ENCODE measurements at places on chromosomes 12 and 14.

DNA sequence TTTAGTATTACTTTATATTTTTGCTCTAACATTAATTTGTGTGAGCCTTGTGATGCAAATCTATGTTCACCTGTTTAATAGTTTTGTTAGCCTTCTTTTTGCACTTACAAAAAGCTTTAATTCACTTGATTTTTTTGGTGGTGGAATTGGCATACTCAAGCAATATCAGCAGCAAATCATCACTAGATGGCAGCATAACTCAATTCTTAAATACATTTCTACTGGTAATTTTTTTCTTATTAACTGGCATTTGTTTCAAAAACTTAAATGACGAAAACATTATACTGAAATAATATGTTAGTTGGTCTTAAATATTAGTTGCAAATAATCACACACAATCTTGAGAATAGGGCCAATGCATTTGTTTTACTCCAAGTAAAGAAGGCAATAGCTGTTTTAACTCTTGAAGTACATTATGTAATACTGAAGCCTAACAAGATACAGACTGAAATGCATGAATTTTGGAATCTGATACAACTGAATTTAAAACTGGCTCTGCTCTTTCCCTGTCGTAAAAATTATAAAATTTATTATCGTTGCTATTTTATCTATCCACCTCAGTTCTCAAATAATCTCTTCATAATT lies 151.5 kb downstream of the ATXN7L3B start:
- no peak for DNase-seq

DNA sequence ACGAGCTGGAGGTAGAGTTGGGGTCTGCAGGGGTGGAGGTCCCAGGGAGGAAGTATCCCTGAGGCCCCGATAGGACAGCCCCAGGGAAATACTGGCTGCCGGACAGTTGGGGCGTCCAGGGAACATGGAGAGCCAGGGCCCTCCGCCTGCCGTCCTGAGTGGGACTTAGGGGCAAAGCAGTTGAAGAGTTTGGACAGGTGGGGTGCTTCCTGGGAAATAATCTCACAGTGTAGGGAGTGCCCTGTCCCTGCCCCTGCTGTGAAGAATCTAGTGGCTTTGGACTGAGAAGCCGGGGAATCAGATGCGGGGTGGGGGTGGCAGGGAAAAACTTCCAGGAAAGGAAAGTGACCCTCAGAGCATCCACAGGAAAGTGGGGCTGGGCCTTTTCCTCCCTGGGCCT lies 9.8 kb upstream of the HHIPL1 start:
- no peak for DNase-seq

DNA sequence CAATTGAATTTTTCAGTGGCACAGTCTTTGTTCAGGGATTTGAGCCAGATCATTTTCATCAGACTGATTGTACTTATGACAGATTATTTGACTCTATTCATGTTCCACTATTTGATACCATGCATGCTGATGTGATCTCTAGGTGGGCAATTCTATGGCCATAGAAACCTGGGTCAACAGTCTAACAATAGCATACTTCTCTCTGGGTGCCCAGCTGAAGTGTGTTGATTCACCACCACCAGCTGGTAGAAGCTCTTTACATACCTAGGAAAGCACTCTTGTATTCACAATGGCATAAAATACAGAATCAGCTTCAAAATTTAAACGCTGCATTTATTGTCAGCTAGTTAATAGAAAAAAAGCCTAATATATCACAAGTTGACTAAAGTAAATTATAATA lies 90.2 kb upstream of the TMTC2 start:
- DNase-seq = no peak

GRCh38 chr12:131441060-131441396 lies 269.9 kb upstream of the SFSWAP start:
- DNase-seq = no peak

GRCh38 chr12:128165387-128165786 lies 101.6 kb upstream of the TMEM132C start:
- no peak for DNase-seq

- no peak for DNase-seq
These were observed 45.5 kb downstream of the STX2 start for GRCh38 chr12:130793554-130793849.

- no peak for DNase-seq
These were observed 49.7 kb downstream of the IGF1 start for GRCh38 chr12:102430661-102431060.

DNA sequence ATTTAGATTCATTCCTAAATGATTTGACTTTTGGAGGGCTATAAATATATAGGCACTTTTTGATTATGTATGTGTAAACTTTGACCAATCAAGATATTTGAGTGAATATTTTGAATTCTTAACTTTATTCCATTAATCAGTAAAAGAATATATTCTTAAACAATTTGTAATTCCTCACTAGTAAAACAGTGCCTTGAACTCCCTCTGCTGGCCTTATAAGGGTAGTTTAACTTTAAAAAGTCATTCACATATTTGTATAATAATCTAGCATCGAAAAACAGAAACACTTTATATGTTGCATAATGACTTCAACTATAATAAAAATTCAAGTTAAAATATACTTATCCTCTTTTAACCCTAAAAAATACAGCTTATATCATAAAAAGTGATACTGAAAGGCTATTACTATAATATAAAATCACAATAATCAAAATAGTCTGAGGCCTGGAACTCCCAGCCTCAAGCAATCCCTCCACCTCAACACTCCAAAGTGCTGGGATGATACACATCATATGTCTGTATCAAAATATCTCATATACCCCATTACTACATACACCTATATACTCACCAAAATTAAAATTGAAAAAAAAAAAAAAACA lies 31.2 kb downstream of the CCDC59 start:
- DNase-seq = no peak

DNA sequence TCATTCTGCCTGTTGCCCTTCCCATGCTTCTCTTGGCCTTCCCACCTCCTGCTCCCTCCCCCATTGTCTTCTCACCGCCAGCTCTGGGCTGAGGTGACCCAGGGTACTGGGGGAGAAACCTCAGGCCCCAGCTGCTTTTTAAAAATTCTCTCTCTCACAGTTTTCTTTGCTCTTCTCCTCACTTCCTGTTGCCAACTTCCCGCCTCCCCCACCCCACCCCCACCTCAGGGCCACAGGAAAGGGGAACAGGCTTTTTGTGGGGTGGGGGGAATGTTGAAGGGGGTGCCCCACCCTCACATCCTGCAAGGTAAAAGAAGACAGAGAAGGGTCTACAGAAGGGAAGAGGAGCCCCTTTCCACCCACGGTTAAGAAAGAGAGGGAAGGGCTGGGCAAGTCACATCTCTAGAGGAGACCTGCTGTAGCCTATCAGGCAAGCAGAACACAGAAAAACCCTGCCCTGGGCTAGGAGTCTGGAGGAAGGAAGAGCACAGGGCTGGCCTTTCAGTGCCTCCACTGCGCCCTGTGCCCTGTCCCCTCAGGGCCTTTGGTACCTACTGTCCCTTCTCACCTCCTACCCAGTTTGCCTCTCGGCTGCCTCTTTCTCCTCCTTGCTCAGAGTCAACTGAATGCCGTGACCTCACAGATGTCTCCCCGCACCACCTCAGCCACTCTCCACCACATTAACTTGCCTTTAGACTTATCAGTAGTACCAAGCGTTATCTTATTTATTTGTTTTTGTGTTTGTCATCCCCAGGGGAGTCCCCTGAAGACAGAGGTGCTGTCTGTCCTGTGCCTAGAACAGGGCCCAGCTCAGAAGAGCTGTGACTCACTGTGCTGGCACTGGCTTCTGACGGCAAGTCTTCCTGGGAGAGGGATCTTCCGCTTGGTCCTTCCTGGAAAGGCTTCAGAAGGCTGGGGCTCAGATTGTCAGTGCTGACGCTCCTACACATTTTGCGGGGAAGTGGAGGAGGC lies 1.7 kb downstream of the ARHGAP9 start:
- DNase-seq = peak; percentile 33

DNA sequence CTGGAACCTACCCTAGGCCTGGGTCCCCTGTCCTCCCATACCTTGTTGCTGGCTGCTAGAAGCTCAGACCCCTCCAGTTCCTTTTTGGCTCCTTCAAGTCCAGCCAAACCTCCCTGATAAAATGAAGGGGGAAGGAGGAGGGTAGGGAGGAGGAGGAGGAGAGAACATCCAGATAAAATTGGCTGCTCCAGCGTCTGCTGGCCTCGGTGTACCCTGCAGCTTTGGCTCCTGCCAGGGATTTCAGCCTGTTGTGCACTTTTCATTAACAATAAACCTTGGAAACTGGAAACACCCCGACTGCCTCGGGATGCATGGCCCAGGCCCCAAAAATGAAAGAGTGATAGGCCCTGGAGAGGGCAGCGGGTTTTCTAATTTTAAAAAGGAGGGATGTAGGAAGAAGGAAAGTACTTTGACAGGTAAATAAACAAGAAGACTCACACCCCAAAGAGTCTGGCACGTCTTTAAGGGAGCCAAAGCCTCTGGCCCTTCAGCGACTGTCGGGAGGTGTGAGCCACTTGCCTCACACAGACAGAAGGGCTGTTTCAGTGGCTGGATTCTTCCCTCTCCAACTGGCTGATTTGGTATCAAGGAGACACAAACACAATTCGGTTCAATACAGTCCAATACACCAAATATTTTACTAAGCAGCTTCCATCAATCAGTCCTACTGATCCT lies 49.8 kb downstream of the NUAK1 start:
- no peak for DNase-seq

DNA sequence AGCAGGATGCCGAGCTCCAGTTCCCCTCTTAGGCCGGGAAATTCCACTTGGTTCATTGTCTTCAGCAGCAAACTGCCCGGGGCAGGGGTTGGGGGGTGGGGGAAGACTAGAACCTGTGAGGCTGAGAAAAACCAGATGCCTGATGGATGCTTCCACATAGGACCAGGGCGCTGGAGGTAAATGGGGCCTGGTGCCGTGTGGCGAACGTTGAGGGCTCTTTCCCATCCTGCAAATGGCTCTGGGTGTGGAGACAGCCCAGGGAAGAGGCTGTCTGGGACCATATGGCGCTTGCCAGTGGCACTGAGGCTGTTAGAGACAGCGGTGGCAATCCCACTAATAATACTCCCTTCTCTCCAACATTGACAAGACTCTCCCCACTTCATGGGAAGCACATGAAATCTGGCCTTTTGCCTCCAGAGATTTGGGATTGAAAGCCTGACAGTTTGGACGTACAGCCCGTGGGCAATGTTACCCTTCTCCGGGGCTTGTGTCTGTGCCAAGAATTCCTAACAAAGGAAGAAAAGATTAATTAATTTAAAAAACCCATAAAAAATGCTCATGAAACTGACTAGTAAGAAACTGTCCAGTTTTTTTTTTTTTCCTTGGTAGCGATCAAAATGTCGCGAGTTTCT lies 44.5 kb downstream of the MAP1LC3B2 start:
- DNase-seq = no peak

DNA sequence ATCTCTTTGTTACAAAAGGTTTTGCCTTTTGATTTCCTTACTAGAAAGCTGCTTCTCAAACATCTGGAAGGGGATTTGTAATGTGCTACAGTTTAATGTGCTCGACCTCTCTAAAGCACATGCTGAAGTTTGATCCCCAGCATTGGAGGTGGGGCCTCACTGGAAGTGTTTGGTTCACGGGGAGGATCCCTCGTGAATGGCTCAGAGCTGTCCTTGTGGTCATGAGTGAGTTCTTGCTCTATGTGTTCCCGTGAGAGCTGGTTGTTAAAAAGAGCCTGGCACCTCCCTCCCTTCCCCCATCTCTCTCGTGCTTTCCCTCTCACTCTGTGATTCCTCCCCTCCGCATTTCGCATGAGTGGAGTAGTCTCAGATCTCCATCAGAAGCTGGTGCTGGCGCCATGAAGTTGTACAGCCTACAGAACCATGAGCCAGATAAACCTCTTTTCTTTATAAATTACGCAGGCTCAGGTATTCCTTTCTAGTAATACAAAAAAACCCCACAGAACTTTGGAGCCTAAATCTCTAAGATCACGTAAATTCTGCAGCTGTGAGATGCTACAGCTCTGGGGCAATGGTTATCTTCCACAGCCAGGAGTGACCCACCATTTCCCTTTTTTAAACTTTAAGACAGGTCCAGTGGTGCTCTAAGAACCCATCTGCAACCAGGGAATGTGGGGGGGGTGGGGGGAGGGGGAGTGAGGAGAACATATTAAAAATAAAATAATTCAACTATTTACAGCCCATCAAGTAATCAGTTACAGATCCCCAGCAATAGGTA lies 214.4 kb downstream of the FOXN3 start:
- DNase-seq = no peak

- DNase-seq = no peak
These were observed 8.1 kb downstream of the TMEM179 start for GRCh38 chr14:104596451-104596918.

GRCh38 chr12:49877066-49877465 lies 26.6 kb downstream of the FAIM2 start:
- DNase-seq = no peak

DNA sequence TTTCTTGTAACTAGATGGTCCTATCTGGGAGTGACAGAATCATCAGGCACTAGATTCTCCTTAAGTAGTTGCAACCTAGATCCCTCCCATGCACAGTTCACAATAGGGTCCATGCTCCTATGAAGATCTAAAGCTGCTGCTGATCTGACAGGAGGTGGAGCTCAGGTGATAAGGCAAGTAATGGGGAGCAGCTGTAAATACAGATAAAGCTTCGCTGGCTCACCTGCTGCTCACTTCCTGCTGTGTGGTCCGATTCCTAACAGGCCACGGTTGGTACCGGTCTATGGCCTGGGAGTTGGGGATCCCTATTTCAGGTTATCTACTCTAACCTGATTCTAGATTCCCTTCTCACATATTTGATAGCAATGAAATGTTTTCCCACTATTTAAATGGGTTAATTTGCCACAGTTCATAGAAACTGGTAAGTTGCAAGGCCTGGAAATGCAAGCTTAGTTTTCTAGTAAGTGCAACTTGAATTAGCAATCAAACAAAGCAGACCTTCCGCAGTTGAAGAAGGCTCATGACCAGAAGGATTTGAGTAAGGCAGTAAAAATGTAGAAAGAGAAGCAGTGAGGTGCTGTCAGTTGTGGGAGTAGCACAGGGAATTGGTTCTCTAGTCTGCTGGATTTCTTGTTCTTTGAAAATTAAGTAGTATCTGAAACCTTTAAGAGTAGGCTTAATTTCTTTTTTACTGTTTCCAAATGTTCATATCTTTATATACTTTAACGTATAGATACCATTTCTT lies 332.3 kb downstream of the EGLN3 start:
- DNase-seq = no peak

GRCh38 chr12:59181196-59181777 lies 261.0 kb upstream of the LRIG3 start:
- no peak for DNase-seq

DNA sequence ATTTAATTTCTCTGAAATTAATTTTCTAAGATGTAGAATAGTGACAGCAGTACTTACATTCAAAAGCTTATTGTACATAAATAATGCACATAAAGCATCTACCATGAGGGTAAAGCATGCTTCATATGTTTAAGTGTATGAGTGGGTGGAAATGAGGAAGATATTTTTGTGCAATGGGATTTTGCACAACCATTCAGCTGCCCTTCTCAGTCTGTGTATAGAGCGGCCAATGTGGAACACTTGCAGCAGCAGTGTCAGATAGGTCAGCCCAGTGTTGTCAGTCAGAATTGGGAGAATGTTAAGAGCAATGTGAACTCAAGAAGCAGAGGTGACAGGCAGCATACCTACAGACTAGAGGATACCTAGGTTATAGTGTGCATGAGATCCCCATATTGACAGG lies 72.5 kb upstream of the ATP2B1 start:
- no peak for DNase-seq

GRCh38 chr12:78473136-78473535 lies 391.4 kb upstream of the SYT1 start:
- DNase-seq = no peak

All from stimulated activated CD8-positive, alpha-beta memory T cell treated with anti-CD3 and anti-CD28 coated beads, Interleukin-4, amount 100 ng/mL, for 1 hour (primary cell).